ENCODE measurements at places on chromosomes 6 and 20. TPM values are rescaled to one million over a fixed set of nuclear protein-coding genes. Genes with fewer than 3 reads are reported as not detected.

Gene FAM184A
- 8.3 TPM for total RNA-seq

Gene TRIM15
- total RNA-seq: 1.6 TPM

DNA sequence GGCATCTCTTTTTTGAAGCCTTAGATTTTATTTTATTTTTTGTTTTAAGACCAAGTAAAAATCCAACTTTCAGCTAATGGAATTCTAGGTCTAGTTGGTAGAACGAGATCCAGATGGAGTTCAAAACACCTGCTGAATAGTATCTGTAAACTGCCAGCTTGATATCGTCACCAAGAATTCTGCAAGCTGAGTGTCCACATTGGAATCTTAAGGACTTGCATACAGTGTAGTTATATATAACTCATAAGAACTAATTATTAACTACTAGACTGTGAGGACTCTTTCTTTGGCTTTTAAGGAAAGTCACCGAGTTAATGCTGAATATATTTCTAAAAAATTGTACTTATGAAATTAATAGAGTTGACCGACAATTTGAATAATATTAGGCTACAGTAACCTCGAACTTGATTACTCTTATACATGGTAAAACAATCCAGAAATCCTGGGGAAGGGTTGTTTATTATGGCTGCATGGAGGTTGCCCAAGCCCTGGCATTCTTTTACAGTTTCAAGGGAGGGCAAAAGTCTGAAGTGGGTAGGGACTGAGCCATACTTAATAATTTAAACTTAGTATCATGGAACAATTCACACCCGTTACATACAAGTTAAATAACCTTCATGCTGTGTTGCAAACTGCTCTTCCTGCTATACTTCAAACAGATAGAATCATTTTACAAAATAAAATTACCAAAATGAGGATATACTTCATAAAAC is 553.9 kb downstream of the PTPRT start:
- DNase-seq: no peak

- no peak for DNase-seq
These were observed 98.0 kb downstream of the KIF16B start for GRCh38 chr20:16475225-16475624.

- no peak for DNase-seq
These were observed 40.5 kb upstream of the RREB1 start for GRCh38 chr6:7067305-7067704.

DNA sequence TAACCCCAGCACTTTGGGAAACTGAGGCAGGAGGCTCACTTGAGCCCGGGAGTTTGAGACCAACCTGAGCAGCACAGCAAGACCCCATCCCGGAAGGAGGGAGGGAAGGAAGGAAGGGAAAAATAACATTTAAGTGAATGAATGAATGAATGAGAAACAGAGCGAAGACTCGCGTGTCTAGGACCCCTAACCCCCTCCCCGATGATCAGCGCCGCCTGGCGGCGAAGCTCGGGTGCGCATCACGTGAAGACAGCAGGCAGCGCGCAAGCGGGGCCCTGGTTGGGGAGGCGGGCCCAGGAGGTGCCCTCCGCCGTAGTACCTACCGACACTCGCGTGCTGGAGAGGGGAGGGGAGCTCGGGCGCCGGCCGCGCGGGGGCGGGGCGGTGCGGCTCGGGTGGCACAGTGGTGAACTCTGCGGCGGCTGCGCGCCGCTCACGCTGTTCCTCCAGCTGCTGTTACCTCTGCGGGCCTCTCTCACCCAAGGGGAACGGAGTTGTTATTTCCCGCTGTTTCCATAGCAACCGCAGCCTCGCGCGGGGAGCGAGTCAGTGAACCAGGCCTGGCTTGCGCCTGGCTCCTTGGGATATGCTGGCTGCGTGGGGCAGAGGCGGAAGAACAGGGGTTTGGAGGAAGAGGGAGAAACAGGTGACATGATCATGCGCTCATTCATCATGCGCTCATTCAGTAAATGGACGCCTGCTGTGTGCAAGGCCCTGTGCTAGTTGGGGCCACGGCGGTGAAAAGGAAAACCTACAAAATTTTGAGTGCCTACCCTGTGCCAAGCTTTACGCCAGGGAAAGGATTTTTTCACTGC is 2.0 kb upstream of the DCDC2 start:
- DNase-seq: peak; percentile 93

GRCh38 chr6:21653905-21654304 is 60.4 kb downstream of the SOX4 start:
- DNase-seq: no peak

- no peak for DNase-seq
These were observed 210.4 kb downstream of the GMDS start for GRCh38 chr6:2035046-2035445.

Gene ENPP4
- total RNA-seq: 6.3 TPM

DNA sequence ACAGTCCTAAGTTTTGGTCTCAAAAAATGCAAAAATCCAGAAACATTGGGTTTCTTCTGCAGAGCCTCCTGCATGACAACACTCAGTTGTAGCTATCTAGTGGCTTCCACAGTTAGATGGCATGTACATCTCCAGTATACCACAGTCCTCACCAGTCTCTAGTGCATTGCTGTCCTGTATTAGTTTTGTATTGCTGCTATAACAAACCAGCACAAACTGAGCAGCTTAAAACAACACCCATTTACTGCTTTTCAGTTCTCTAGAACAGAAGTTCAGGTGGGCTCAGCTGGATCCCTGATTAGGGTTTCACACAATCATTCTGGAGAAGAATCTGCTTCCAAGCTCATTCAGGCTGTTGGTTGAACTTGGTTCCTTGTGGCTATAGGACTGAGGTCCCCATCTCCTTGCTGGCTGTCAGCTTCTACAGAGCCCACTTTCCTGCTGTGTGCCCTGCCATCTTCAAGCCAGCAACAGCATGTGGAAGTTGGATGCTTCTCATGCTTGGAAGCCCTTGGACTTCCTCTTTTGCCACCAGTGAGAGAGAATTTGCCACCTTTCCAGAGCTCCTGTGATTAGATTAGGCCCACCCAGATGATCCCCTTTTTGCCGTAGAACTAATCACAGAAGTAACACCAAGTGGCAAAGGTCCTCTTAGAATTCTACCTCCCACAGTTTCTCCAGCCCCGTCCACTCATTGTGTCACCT is 48.9 kb upstream of the TBC1D7 start:
- no peak for DNase-seq

Gene FKBP1C
- total RNA-seq: not detected

DNA sequence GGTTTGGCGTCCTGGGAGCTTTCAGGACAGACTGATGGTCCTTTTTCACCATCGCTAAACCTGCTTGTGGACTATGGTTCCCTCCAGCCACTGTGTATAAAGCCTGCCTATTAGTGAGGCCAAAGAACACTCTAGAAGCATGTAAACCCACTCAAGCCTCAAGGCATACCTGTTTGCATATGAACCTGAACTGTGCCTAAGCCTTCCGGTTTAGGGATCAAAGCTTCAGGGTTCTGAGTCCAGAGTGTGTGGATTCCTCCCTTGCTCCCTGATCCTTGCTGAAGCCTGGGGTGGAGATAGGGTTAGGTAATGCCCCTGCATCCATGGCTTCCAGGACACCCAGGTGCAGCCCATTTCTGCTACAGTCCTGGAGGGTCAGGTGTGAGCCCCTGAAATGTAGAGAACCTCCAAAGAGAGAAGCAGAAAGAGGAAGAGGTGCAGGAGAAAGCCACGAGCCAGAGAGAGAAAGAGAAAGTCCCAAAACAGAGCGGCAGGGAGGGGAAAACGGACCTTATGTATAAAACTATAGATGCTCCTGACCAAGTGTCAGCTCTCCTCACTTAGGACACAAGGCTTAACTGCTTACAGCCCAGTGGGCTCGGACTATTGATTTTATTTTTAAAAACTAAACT is 93.3 kb downstream of the SCML4 start:
- DNase-seq: no peak

GRCh38 chr6:85132091-85132490 is 317.8 kb upstream of the NT5E start:
- no peak for DNase-seq

DNA sequence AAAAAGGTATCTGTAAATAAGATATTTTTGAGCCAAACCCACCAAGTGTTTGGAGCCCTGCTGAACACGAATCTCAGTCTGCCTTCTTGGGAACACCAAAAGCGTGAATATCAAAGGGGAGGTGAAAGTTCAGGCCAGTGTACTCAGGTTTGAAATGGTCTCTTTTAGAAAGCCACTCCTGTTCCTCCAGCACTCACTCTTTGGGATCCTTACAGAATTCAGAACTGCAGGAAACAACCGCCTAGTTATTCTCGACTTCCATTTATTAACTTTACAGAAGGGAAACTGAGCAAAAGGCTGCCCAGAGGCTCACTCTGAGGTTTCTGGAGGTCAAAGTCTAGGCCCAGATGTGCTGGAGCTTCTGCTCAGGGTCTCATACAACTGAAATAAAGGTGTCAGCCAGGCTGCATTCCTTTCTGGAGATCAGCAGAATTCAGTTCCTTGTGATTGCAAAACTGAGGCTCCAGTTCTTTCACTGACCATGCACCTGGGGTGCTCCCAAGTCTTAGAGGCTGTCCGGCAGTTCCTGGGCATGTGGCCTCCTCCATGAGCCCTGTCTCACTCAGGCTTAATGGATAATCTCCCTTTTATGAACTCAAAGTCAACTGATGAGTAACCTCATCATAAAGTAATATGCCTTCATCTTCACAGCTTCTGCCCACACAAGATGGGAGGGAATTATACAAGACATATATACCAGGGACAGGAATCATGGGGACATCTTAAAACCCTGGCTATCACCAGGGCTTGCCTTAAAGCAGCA is 65.5 kb upstream of the TNFAIP3 start:
- no peak for DNase-seq

Gene SLC22A7
- not detected for total RNA-seq

- DNase-seq: no peak
These were observed 70.9 kb downstream of the SCAND1 start for GRCh38 chr20:35883336-35883777.

Gene SIM1
- total RNA-seq: not detected

GRCh38 chr6:81950877-81951276 is 198.4 kb upstream of the TENT5A start:
- DNase-seq: no peak

DNA sequence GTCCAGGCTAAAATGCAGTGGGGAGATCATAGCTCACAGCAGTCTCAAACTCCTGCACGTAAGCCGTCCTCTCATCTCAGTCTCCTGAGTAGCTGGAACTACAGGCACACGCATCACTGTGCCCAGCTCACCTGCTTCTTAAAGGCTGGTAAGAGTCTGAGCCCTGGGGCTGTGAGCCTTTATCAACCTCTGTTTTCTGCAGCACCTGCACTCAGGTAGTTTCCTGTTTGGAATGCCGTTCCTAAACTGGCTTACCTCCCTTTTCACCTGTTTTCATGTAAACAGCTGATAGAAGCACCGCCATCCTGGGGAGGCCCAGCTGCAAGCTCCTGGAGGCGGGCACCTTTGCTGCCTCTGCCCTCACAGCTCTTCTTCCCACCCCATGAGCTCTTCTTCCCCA is 45.4 kb downstream of the SLC24A3 start:
- DNase-seq: no peak

Gene SRSF3
- total RNA-seq: 197 TPM
